ENCODE measurements at places on chromosomes 5 and 9.

DNA sequence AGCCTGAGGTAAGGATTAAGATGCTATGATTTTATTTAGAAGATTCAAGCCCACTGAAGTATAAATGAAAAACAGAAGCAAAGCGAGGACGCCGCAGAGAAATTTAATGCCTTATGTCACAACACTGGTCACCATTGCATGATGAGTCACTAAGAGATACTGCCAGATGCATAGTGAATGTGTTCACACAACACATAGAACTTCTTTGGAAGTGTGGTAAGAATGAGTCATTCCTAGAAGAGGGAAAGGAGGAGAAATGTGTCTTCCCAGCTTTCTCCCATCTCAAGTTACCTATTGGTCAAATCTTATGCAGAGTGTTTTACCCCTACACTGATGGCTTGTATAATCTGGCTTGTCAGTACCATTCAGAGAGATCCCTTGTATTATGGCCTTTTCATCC is 465.3 kb upstream of the ARRDC3 start:
- DNase-seq = no peak

DNA sequence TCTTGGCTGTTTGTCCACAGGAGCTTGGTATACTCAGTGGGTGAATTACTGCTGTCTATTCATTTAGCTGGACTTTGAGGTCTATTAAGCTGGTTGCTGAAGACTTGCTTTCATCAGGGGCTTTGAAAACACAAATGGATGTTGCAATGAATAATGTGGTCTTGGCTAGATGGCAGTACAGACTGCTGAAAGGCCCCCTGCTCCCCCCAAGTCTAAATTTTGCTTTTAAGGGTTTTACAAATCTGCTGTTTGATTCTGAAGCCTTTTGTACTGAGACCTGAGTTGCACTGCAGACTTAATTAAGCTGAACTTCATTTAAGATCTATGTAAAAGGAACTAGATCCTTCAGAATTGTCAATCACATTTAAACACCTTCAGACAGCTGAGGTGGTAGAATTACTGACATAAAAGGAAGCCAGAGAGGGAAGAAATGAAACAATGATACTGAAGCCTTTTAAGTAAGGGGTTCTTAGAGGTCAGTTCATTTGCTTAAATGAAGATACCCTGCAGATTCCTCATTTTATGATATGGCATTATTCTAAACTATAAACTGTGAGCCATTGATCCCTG is 37.3 kb downstream of the KCTD16 start:
- DNase-seq = no peak

GRCh38 chr9:19666575-19666974 is 122.3 kb downstream of the SLC24A2 start:
- DNase-seq = no peak

GRCh38 chr5:147734894-147735293 is 47.6 kb downstream of the JAKMIP2 start:
- DNase-seq = no peak

- DNase-seq = no peak
These were observed 545.9 kb downstream of the RAB3C start for GRCh38 chr5:59128646-59129290.

DNA sequence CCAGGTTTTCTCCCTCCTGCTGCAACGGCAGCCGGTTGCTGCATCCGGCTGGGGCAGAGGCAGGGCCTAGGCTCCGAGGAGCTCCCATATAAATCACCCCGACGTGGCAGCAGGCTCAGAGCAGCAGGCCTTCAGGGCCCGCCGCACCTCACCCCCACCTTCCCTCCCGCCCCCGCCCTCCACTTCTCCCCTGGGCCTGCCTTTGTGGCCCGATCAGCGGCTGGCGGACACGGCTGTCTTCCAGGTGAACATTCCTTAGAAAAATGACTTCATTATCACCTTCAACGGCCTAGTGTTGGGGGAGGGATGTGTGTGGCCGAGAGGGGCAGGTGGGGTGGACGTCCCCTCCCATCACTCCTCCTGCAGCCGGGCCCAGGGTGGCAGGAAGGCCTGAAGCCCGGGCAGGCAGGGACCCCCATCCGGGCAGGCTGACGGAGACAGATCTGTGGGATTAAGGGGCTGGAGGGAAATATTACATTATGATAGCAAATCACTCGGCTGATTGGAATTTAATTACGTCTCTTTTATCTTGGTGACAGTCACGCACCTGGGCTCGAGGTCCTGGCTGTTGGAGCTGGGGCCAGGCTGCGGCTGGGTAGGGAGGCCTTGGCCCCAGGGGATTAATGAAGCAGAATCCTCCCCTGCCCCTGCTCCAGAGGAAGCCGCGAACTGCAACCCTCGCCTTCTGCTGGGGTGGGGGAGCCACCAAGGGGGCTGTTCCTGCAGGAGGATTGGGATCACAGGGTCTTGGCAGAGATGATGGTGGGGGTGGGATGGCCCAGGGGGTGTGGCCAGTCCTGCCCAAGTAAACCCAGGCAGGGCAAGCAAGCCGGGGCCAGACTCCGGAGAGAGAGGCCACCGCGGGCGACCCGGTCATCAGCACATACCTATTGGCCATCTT is 38.4 kb upstream of the RXRA start:
- no peak for DNase-seq

GRCh38 chr5:21254161-21254560 is 1266.2 kb upstream of the CDH18 start:
- DNase-seq = no peak

DNA sequence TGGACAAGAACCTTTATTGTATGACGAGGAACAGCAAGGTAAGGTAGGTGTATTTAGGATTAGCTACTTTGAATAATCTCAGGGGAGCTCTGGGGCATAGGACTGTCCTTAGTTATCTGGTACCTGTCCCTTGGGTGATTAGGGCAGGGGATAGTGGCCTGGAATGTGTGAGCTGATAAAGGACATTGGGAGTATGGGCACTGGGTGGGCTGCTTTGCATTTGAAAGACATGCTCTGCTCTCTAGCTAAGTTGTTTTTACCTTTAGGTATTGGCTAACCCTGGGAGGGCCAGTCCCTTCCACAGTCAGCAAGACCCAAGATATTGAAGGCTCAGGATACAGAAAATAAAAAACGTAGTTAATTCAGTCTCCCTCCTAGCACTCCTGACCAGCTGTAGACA is 282.8 kb upstream of the C9orf72 start:
- no peak for DNase-seq

- DNase-seq = no peak
These were observed 196.2 kb downstream of the DIRAS2 start for GRCh38 chr9:90446200-90446948.

GRCh38 chr9:114606597-114607207 is 4.4 kb upstream of the TMEM268 start:
- DNase-seq = no peak

GRCh38 chr5:178458140-178458539 is 132.1 kb downstream of the COL23A1 start:
- DNase-seq = no peak

DNA sequence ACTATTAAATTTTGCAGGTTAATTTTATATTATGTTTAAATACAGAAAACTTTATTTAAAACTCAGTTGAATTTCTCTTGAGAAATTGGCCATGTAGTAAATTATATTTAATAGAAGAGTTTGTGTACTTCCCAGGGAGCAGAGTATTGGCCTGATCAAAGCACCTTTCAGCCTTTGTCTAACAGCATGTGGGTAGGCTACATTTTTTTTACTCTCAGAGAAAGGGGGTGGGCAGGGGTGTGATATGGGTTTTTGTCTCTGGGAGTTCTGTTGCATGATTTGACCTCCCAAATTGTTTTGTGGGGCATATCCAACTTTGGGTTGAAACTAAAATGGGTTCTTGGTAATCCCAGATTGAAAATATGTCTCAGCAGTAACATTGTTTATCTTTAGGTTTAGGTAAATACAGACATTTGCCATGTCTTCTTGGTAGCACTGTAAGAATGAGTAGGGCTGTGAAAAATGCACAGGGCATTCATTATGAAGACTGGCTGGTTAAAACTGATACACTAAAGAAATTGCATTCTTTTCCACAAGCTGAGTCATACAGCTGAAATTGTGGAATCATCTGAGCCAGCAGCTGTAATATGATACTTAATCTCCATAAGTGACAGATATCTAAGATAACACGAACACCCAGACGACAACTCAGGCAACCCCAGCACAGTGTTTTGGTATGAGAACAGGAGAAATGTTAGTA is 75.4 kb upstream of the CDKN2B start:
- DNase-seq = no peak

GRCh38 chr5:15009420-15009819 is 137.8 kb upstream of the ANKH start:
- no peak for DNase-seq

DNA sequence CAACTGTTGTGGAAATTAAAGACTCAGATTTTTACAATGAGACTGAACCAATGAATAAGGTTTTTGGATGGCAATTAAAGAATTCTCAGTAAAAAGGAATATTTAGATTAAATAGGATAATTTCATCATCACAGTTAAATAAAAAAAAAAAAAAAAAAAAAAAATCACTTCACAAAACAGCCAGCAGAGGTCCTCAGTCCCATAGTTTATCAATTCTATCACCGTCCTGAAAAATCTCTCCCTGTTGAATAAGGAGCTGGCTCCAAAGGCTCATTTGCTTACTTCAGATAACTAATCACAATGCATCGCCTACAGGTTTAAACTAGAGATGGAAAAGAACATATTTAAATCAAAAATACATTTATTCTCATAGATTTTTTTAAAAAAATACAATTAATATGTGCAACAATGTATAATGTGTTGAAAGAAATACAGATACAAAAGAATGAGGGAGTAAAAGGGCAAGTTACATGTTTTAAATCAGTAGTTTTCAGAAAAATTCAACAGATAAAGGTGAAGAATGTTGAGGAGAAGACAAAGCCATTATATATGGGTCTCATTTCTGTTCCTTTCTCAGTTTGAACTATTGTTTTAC is 175.8 kb upstream of the CHD1 start:
- peak; percentile 10 for DNase-seq

- no peak for DNase-seq
These were observed 307.6 kb downstream of the CWC27 start for GRCh38 chr5:65076251-65076869.

DNA sequence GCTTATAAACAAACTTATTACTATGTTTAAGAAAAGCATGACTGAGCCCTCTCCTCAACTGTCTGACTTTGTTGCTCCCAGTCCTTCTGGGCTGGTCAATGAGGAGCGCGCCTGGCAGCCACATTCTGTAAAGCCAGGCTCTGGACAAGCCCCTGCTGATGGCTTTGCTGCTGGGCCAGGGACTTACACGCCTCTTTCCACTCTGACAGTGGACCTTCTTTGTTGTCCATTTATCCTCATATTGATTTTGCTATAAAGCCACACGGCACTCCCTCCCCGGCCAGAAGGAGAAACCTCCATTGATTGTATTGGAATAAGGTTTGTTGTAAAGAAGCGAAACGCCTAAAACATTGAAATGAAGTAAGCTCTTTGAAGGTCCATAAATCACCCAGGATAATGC is 50.6 kb downstream of the C5orf15 start:
- no peak for DNase-seq

- no peak for DNase-seq
These were observed 7.1 kb upstream of the BTF3 start for GRCh38 chr5:73491155-73491554.

- no peak for DNase-seq
These were observed 42.9 kb upstream of the HAND1 start for GRCh38 chr5:154520861-154521453.

GRCh38 chr9:76655121-76655541 is 109.1 kb upstream of the PCA3 start:
- no peak for DNase-seq

- no peak for DNase-seq
These were observed 30.1 kb downstream of the FRMD3 start for GRCh38 chr9:83508067-83508466.

GRCh38 chr5:178143901-178144300 is 9.8 kb downstream of the NHP2 start:
- DNase-seq = no peak

DNA sequence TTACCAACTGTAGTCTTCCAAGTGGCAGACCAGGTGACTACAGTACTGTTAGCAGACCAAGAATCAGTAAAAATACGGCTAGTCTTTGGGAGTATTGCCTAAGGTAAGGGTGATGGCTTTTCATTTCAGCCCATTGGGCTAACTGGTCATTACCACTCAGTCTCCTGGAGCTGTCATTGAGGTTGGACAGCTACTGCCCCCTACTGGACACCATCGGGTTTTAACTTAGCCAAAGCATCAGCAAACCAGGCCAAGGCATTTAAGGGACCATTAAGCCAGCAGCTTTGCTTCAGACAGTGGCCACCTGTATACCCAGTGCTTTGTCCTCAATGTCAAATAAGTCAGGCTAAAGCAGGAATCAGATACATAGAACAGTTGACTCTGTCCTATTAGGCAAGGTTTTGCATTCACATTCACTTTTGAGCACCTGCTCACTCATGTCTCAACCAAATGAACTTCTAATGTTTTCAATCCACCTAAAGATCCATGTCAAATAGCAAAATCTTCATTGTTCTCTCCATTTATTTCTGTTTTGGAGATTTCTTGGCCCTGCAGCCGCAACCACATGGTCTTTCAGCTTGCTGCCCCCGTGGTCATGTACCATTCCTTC is 117.2 kb downstream of the INVS start:
- no peak for DNase-seq

DNA sequence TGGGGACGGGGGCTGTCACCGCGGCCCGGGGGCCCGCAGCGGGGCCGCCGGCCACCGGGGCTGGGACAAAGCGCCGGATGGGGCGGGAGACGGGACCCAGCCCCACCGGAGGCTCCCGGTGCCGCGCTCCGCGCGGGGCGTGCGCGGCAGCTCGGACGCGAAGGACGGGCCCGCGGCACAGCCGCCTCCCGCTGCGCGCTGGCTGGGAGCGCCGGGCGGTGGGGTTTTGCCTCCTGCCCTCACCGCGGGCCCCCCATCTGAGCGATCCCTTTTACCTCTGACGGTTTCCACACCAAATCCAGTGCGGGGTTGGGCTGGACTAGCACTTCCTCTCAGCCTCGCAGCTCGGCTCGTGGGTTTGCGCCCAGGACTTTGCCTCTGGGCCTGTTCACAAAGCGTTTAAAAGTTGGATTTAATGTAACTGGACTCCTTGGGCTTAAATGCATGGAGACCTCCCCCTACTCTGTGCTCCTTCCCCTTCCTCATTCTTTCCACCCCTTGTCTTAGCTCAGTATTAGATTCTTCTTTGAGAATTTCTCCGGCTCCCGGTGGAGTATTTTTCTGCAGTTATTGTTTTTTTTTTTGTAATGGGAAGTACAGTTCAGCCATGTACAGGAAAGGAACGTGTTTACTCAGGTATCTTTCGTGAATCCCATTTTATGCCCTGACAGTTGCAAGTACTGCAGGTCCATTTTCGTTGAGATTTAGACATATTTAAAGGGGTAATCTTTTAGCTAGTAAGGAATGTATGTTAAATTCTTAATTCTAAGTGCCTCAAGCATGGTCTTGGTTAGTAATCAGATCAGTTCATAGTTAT is 691 bp downstream of the FCHO2 start:
- peak; percentile 0 for DNase-seq

GRCh38 chr5:180605554-180606214 is 14.4 kb upstream of the SCGB3A1 start:
- no peak for DNase-seq

- DNase-seq = no peak
These were observed 22.0 kb upstream of the PTGS1 start for GRCh38 chr9:122348791-122349190.
